ENCODE measurements at places on chromosomes 7 and 10. TPM values are rescaled to one million over a fixed set of nuclear protein-coding genes. Genes with fewer than 3 reads are reported as not detected.
A peak's percentile ranks its signal among the peaks of the same experiment; 100 is the strongest.

Gene ASIC3
- polyA plus RNA-seq = 18.0 TPM

Gene FAM25A
- not detected for polyA plus RNA-seq

Gene PCLO
- 24.2 TPM for polyA plus RNA-seq

Gene GPER1
- 9.9 TPM for polyA plus RNA-seq

Gene DYNC1I1
- 42.9 TPM for polyA plus RNA-seq

Gene MMD2
- polyA plus RNA-seq = 43.6 TPM

- DNase-seq = no peak
- H3K36me3 ChIP-seq = peaks cover 84% of the 10 kb centered on the region
- H3K4me1 ChIP-seq = peaks cover 32% of the 10 kb centered on the region
Measured at GRCh38 chr7:2601065-2601464, 30.7 kb upstream of the TTYH3 start.

DNA sequence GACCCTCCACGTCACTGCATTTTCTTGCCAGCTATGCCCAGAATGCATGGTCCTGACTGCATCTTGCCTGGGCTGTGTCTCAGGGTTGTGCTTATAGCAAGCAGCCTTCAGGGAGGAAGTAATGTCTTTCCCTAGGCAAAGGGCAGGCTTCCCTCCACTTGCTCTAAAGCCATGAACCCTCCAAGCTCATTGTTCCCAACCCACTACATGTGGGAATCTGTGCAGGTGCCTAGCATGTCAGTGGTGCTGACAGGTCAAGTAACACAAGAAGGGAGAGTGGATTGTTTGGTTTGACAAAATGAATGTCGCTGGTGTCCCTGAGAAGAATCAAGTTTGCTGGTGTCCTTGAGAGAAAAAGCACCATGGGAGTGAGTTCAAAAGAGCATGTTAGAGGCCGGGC is 53.9 kb upstream of the UCN3 start:
- no peaks in the 10 kb centered on the region for H3K4me1 ChIP-seq
- DNase-seq = no peak
- H3K27ac ChIP-seq = no peak overlapping the region
- H3K27me3 ChIP-seq = no peaks in the 10 kb centered on the region

- H3K4me3 ChIP-seq = peak overlapping the region; percentile 72
- H3K27me3 ChIP-seq = no peaks in the 10 kb centered on the region
- peaks cover 31% of the 10 kb centered on the region for H3K4me1 ChIP-seq
- H3K36me3 ChIP-seq = no peaks in the 10 kb centered on the region
Measured at GRCh38 chr10:34814223-34814912, 728 bp downstream of the PARD3 start.

DNA sequence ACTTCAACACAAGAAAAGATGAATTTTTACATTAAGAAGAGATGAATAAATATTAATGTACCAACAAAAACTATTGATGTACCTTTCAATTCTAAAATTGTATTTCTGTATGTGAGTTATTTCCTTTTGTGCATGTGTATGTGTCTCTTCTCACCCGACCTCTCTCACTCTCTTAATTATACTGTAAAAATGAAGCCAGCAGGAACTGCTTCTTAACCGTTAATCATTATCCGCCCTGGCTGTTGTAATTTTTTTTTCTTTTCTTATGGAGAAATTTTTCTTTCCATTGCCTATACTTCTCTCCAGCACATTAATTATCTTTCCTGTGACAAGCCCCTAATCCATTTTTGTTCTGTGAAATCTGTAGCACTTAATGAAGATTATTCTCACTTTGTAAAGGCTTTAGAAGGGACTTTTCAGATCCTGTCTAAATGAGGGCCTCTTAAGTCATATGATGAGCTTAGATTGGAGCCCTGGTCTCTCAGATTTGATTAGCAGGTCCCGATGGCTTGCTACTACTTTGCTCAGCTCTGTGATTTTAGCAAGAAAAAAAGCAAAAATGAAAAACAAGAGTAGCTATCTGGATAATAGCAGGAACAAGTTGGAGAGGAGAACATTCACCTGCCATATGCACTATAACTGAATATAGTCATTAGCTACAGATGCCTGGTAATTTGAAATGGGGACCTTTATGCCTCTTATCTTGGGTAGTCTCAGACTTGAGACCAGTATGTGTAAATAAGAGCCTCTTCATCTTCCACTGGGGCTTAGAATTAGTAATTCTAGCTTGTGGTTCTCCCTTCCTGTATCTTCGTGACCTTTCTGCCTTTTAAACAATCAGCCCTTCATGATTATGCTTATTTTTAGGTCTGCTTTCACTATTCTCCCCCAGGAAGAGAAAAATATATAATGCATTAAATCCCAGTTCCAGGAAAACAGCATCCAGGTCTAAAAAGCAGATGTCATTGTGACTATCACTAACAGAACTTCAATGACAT is 80.0 kb upstream of the COL1A2 start:
- H3K27ac ChIP-seq = peak overlapping the region; percentile 31
- DNase-seq = no peak
- H3K4me3 ChIP-seq = no peak overlapping the region
- H3K36me3 ChIP-seq = no peaks in the 10 kb centered on the region
- H3K27me3 ChIP-seq = no peaks in the 10 kb centered on the region

DNA sequence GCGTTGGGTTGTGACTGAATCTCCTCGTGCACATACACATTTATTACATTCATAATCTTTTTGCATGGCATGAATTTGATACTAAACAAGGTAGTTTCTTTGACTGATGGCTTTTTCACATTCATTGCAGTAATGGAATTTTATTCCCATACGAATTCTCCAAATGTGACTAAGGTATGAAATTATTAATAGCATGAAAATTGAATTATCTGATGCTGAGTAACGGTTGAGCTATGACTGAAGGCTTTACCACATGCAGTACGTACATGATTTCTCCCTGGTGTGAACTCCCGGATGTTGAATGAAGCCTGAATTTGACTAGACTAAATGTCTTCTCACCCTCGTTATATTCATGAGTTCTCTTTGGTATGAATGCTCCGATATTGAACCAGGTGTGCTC is 104.4 kb upstream of the C1GALT1 start:
- H3K27ac ChIP-seq = no peak overlapping the region
- DNase-seq = no peak
- no peaks in the 10 kb centered on the region for H3K27me3 ChIP-seq
- no peaks in the 10 kb centered on the region for H3K36me3 ChIP-seq

GRCh38 chr10:76168437-76168836 is 737.0 kb downstream of the LRMDA start:
- no peaks in the 10 kb centered on the region for H3K4me1 ChIP-seq
- H3K27ac ChIP-seq = no peak overlapping the region
- no peaks in the 10 kb centered on the region for H3K36me3 ChIP-seq
- no peaks in the 10 kb centered on the region for H3K27me3 ChIP-seq
- H3K4me3 ChIP-seq = no peak overlapping the region

GRCh38 chr7:98394377-98394836 is 6.5 kb downstream of the BAIAP2L1 start:
- H3K4me1 ChIP-seq = no peaks in the 10 kb centered on the region
- no peak for DNase-seq
- H3K27me3 ChIP-seq = peaks cover 6% of the 10 kb centered on the region
- H3K36me3 ChIP-seq = no peaks in the 10 kb centered on the region
- no peak overlapping the region for H3K4me3 ChIP-seq

- H3K4me1 ChIP-seq = peaks cover 15% of the 10 kb centered on the region
- no peak for DNase-seq
- no peaks in the 10 kb centered on the region for H3K27me3 ChIP-seq
- peak overlapping the region; percentile 71 for H3K4me3 ChIP-seq
- H3K27ac ChIP-seq = peak overlapping the region; percentile 75
Measured at GRCh38 chr7:33108554-33109004, 625 bp downstream of the RP9 start.

DNA sequence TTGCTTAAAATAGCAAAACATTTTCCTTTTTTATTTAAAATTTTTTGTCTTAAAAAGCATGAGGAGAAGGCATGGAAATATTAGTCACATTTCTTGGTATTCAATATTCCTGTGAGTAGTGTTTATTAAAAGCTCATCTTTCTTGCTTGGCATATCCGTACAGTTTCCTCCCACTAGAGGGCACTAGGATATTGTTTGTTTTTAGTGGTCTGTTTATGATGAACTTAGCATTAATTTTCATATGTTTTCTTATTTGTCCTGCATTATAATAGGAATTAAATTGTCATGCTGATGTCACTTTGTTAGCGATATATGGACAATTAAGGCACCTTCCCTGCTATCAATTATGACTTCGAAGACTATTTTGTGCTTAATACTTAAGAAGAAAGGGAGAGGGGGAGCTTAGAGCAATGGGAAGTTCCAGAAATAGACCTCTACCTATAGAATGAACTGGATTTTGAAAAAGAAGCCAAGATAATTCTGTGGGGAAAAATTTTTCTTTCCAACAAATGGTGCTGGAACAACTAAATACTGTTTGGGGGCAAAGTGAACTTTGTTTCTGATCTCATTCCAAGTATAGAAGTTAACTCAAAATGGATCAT is 91.0 kb upstream of the STRIP2 start:
- no peaks in the 10 kb centered on the region for H3K27me3 ChIP-seq
- H3K4me1 ChIP-seq = no peaks in the 10 kb centered on the region
- H3K36me3 ChIP-seq = no peaks in the 10 kb centered on the region

- H3K27me3 ChIP-seq = no peaks in the 10 kb centered on the region
- H3K4me3 ChIP-seq = no peak overlapping the region
- H3K4me1 ChIP-seq = no peaks in the 10 kb centered on the region
- DNase-seq = no peak
- H3K36me3 ChIP-seq = no peaks in the 10 kb centered on the region
- H3K27ac ChIP-seq = no peak overlapping the region
Measured at GRCh38 chr10:116106611-116107010, 166.4 kb downstream of the GFRA1 start.

DNA sequence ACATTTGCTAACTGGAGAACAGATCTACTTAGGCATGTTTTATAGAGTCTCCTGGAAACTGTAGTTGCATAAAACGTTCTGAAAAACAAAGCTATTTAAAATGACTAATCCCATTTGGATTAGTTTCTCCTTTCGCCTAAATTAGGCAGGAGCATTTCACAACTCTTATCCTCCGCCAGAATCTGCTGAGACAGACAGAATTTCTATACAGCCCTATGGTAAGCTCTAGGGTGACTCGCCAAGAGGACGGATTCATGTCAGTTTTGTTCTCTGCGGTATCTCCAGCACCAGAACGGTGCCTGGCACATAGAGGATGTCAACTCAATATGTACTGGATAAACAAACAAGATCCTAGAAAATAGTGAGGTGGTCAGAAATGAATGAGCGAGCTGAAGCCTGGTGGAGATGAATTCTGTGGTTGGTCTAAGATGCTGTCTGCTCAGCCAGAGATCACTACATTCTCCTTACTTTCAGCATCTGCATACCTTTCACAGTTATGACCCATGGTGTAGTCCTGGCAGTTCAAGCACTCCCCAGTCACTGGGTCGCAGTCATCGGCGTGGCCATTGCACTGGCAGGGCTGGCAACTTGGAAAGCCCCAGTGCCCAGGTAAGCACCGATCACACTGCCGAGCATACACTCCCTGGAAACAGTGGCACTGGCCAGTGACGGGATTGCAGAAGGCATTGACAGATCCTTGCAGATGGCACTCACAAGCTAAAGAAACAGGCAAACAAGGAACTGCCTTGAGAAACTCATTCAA is 44.0 kb downstream of the LAMB1 start:
- no peak for DNase-seq
- H3K27me3 ChIP-seq = no peaks in the 10 kb centered on the region
- no peak overlapping the region for H3K4me3 ChIP-seq
- peaks cover 7% of the 10 kb centered on the region for H3K36me3 ChIP-seq

DNA sequence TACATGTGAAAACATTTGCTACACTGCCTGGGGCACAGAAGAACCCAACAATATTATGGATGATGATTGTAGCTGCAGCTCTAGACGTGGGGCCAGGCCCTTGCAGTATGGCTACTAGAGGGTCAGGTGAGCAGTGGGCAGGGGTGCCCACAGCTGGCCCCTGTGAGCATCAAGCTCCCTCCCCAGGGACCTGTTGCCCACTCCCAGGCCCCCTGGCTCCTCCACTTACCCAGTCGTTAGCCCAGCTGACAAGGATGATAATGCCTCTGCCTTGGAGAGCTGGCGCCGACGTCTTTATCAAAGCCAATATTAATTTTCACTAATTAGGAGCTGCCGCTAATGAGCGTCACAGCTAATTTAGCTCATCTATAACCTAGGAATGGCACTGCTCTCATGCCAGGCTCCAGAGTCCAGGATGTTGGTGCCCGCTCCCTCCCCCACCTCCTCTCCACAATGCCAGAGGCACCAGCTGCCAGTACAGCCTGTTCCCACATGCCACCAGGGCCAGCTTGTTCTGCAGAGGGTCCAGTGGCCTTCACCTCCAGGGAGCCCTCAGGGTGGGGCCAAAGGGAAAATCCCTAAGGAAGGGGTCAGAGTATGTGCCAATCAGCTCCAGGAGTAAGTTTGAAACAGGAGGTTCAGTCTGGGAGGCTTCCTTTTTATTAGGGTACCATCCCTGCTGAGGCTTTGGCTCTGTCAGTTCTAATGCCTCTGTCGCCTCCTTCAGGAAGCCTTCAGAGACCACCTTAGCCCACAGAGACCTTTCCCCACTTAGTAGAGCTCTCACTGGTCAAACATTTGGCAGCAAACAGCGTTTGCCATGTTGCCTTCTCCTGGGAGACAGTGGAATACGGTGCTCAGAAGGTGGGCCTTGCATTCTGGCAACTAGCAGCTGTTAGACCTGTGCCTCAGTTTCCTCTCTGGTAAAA is 77.2 kb downstream of the CDH23 start:
- DNase-seq = peak; percentile 78
- no peak overlapping the region for H3K27ac ChIP-seq
- no peaks in the 10 kb centered on the region for H3K36me3 ChIP-seq
- peaks cover 38% of the 10 kb centered on the region for H3K4me1 ChIP-seq
- no peak overlapping the region for H3K4me3 ChIP-seq

DNA sequence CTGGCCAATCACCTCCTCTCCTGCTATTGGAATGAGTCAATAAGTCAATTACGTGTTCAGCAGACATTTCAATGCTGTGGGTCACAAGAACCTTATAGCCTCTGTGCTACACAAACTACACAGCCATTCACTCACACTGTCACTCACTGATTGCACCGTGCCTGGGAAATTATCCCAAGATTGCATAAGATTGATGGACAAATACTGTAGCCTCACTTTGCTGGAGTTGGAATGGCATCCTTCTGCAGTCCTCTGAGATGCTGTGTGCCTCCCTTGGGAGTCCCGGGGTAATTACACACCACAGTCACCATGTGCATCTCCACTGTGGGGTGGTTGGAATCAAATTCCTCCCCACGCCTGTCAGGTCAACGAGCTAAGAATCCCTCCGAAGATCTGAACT is 358.7 kb upstream of the MGMT start:
- H3K4me3 ChIP-seq = no peak overlapping the region
- H3K4me1 ChIP-seq = peaks cover 6% of the 10 kb centered on the region
- DNase-seq = no peak
- H3K27ac ChIP-seq = no peak overlapping the region

DNA sequence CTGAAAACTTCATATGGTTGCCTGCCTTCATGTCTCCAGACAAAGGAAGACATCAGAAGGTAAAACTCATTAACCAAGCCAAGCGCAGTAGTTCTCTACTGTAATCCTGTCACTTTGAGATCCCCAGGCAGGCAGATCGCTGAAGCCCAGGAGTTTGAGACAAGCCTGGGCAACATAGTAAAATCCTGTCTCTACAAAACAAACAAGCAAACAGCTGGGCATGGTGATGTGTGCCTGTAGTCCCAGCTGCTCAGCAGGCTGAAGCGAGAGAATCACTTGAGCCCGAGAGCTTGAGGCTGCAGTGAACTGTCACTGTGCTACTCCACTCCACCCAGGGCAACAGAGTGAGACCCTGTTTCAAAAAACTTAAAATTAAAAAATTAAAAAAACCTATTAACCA is 467.4 kb upstream of the SORCS1 start:
- H3K4me3 ChIP-seq = no peak overlapping the region
- DNase-seq = no peak
- no peaks in the 10 kb centered on the region for H3K27me3 ChIP-seq
- no peaks in the 10 kb centered on the region for H3K36me3 ChIP-seq
- no peaks in the 10 kb centered on the region for H3K4me1 ChIP-seq
